Lower lobe of right lung (tissue), 2 donors: ENCODE measurements at places on chromosomes 1 and 21. TPM values are rescaled to one million over a fixed set of nuclear protein-coding genes. Genes with fewer than 3 reads are reported as not detected.

GRCh38 chr1:4161366-4162006 is 261.4 kb upstream of the C1orf174 start:
- peaks cover 27% of the 10 kb centered on the region for H3K27me3 ChIP-seq
- H3K4me1 ChIP-seq, result no peaks in the 10 kb centered on the region
- H3K27ac ChIP-seq, result no peak overlapping the region
- H3K36me3 ChIP-seq, result no peaks in the 10 kb centered on the region
- DNase-seq, result no peak
- H3K4me3 ChIP-seq, result no peak overlapping the region

- DNase-seq, result peak; percentile 72
- no peaks in the 10 kb centered on the region for H3K27me3 ChIP-seq
- no peak overlapping the region for H3K4me3 ChIP-seq
Measured at GRCh38 chr1:245168086-245168485, 13.3 kb downstream of the KIF26B start.

GRCh38 chr1:172345077-172345476 is 75.4 kb upstream of the C1orf105 start:
- H3K27me3 ChIP-seq, result no peaks in the 10 kb centered on the region
- H3K4me3 ChIP-seq, result no peak overlapping the region
- peaks cover 14% of the 10 kb centered on the region for H3K4me1 ChIP-seq
- DNase-seq, result no peak
- H3K27ac ChIP-seq, result no peak overlapping the region

The KRTAP11-1 gene
- total RNA-seq, result not detected

GRCh38 chr1:236303675-236304074 is 21.9 kb upstream of the ERO1B start:
- H3K4me1 ChIP-seq, result no peaks in the 10 kb centered on the region
- no peaks in the 10 kb centered on the region for H3K27me3 ChIP-seq
- no peak for DNase-seq
- H3K4me3 ChIP-seq, result no peak overlapping the region
- no peaks in the 10 kb centered on the region for H3K36me3 ChIP-seq

The RSBN1 gene
- total RNA-seq, result 21.0 TPM

GRCh38 chr1:20037877-20038276 is 32.1 kb upstream of the PLA2G5 start:
- DNase-seq, result no peak
- H3K36me3 ChIP-seq, result no peaks in the 10 kb centered on the region
- H3K27ac ChIP-seq, result no peak overlapping the region
- H3K27me3 ChIP-seq, result no peaks in the 10 kb centered on the region
- H3K4me3 ChIP-seq, result no peak overlapping the region
- H3K4me1 ChIP-seq, result no peaks in the 10 kb centered on the region
